WTC11 (cell line): ENCODE measurements at places on chromosomes 2 and 18.

- no peak for DNase-seq
These were observed 631.8 kb upstream of the ID2 start for GRCh38 chr2:8049851-8050571.

GRCh38 chr2:141911485-141912066 lies 219.2 kb downstream of the LRP1B start:
- peak; percentile 50 for DNase-seq

- DNase-seq = no peak
These were observed 25.6 kb upstream of the RPE start for GRCh38 chr2:209976698-209977385.

DNA sequence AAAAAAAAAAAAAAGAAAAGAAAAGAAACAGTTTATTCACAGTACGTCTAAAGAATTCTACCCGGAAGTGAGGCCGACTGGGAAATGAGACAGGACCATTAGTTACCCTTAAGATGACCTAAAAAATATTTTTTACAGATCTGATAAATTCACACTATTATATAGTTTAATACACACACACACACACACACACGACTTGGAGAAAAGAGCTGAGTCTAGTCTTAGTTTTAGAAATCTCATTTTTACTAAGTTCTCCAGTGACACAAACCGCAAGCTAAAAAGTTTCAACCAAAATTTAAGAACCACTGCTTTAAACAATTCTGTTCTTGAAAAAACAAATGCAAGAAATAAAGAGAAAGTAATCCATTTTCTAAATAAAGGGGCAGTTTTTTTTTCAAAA lies 27.1 kb downstream of the ST3GAL5 start:
- no peak for DNase-seq

- DNase-seq = no peak
These were observed 455.8 kb downstream of the SETBP1 start for GRCh38 chr18:45136381-45137086.

DNA sequence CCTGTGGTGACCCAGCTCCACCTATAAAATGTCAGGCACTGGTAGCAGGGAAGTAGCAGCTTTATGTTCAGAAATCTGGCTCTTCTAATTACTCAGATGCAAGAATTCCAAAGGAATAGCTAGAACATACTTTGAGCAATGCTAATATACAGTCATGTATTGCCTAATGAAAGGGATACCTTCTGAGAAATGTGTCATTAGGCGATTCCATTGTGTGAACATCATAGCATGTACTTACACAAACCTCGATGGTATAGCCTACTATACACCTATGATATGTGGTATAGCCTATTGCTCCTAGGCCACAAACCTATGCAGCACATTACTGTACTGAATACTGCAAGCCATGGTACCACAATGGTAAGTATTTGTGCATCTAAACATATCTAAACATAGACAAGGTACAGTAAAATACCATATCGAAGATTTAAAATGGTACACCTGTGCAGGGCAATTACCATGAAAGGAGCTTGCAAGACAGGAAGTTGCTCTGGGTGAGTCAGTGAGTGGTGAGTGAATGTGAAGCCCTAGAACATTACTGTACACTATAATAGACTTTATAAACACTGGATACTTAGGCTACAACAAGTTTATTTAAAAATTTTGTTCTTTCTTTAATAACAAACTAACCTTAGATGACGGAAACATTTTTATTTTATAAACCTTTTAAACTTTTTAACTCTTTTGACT lies 50.3 kb upstream of the ETAA1 start:
- no peak for DNase-seq

DNA sequence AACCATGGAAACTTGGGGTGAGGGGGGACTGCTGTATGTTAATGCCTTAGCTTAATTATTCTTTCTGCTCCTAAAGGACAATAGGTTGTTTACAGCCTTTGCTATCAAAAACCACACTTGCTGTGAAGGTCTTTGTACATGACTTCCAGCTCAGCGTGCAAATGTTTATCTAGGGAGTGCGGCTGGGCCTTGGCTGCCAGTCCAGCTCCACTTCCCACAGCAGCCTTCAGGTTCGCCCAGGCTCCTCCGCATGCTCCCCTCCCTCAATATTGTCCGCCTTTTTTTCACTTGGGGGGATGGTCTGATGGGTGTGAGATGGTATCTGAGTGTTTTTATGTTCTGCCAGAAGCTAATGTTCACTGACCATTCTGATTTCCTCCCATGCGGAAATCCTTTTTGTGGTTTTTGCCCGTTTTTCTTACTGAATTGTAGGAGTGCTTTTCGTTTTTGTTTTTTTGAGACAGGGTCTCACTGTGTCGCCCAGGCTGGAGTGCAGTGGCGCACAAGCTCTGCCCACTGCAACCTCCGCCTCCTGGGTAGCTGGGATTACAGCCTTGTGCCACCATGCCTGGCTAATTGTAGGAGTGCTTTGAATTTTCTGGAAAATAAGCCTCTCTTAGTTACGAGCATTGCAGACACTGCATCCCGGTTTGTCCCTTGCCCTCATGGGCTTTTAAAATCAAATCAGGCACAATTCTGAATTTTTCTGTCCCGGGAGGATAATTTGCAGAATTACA lies 28.8 kb downstream of the SH3BP4 start:
- DNase-seq = no peak

GRCh38 chr2:149064856-149065630 lies 26.5 kb downstream of the LYPD6B start:
- DNase-seq = no peak

GRCh38 chr18:23563377-23564043 lies 22.8 kb downstream of the NPC1 start:
- no peak for DNase-seq
